Stimulated activated CD8-positive, alpha-beta memory T cell treated with anti-CD3 and anti-CD28 coated beads, Interleukin-7, amount 100 ng/mL, for 1 hour (primary cell): ENCODE measurements at places on chromosomes 6 and 20.
A peak's percentile ranks its signal among the peaks of the same experiment; 100 is the strongest.

GRCh38 chr6:44006123-44006871, 121.0 kb downstream of the MRPL14 start:
- DNase-seq: no peak

GRCh38 chr6:142884214-142885035, 60.6 kb downstream of the HIVEP2 start:
- DNase-seq: no peak

DNA sequence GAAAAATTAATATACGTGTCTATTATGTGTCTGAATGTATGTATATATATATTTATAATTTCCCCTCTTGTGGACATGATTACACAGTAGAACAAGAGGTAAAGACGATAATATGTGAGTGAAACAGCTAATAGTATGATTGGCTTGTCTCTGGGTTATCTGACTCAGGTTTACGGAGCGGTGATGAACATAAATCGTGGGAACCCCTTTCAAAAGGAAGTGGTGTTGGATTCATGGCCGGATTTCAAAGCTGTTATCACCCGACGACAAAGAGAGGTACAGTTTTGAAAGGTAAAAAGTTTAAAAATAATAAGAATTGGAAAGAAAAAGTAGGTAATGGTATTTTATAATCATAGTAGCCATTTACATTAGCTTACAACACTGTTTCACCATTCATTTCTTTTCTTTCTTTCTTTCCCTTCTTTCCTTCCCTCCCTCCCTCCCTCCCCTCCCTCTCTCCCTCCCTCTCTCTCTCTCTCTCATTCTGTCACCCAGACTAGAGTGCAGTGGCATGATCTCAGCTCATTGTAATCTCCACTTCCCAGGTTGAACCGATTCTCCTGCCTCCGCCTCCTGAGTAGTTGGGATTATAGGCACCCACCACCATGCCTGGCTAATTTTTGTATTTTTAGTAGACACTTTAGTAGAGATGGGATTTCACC, 15.9 kb downstream of the GLYATL3 start:
- DNase-seq: no peak

- no peak for DNase-seq
Measured at GRCh38 chr6:116572162-116572561, 858 bp downstream of the RWDD1 start.

DNA sequence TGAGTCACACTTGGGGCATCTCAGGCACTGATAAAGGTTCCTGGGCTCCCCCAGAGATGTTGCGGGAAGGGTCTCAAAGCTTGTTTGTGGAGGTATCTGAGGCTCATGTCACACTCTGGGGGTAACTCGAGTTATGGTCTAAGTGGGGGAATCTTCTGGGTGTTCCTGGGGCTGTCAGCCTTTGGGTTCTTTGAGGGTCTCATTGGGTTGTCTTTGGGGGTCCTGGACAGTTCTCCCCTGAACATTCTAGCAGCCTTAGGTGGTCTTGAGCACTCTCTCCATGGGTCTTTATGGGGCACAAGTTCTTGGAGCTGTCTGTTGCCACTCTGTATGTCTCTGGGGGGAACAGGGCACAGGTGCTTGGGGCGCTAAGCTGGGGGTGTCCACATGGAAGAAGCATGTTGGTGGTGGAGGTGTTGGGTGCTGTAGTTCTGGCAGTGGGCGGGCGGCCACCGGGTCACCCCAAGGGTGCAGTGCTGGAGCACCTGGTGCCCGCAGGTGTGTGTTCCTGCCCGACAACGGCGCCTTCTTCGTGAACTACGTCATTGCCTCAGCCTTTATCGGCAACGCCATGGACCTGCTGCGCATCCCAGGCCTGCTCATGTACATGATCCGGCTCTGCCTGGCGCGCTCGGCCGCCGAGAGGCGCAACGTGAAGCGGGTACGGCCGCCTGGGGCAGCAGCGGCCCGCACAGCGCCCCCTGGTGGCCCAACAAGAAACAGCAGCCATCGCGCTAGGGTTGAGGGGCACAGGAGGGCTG, 7.1 kb upstream of the CAPN11 start:
- peak; percentile 59 for DNase-seq

DNA sequence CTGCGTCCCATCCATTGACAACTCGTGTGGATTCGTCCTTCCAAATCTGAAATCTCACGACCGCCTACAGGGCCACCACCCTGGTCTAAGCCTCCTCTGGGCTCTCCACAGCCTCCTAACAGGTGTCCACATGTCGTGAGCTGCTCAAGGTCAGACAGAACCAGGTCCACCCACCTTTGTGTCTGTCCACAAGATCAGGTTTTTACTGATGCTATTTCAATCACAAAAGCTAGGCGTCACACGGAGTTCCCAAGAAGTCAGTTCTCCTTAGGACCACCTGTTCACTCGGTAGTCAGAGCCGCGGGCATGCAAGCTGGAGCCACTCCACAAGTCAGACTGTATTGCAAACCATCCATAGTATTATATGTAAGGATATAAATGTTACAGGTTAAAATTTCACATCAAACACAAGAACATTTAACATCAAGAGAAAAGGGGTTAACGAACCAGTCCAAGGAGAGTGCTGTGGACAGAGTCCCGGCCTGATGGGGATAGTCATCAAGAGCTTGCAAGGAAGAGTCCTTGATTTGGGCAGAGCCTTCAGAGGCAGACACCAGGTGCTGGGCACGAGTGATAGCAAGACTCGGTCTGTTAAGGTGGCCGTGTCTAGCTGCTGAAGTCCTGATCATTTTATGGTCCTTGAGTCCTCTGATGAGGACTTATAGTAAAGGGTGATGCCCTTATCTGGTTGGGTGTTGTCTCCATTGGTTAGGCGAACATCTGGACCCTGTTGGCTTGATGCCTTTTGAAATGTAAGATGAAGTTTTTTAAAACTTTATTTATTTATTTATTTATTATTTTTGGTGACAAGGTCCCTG, 731 bp upstream of the DNPH1 start:
- DNase-seq: no peak
